ENCODE measurements at places on chromosomes 2 and 18.

DNA sequence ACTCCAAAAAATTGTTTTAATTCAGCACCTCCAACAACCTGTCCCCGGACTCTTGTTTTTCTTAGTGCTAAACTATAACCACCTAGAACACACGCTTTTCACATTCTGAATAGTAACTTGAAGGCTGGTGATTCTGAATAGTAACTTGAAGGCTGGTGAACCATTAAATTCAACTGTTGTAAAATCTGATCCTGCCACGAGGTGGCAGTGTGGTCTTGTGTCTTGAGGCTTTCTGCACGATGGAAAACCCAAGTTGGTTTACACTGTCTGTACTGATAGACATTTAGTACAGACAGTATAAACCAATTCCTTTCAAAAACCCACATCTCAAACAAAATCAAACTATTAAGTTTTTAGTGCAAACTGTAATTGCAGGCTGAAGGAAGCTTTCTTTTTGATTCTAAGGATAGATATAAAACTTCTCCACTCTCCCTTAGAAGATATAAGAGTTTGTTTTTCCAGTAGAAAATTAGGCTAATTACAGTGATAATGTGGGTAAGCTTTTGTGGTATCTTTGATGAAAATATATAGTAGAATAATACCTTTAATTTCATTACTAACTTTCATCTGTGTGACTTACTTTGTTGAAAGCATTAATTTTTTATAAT, 57.6 kb downstream of the VAPA start:
- peak; percentile 89 for DNase-seq

DNA sequence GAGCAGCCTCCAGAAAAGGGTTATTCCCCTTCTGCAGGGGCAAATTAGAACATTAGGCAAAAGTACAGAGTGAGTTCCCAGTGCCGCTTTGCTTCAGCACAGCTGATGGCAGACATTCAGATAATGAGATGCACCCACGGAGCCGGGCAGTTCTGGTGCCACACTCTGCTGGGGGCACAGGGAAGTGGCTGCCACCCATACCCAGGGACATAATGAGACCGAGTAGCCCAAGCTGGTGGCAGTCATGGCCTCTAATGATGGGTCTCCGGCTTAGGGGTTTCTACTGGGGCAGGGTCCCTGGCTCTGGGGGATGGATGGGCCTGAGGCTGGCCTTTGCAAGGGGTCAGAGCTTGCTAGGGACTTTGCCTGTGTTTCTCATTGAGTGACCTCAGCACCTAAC, 26.2 kb downstream of the GLI2 start:
- DNase-seq = no peak

GRCh38 chr2:183019718-183020442, 18.4 kb downstream of the NCKAP1 start:
- DNase-seq = no peak

DNA sequence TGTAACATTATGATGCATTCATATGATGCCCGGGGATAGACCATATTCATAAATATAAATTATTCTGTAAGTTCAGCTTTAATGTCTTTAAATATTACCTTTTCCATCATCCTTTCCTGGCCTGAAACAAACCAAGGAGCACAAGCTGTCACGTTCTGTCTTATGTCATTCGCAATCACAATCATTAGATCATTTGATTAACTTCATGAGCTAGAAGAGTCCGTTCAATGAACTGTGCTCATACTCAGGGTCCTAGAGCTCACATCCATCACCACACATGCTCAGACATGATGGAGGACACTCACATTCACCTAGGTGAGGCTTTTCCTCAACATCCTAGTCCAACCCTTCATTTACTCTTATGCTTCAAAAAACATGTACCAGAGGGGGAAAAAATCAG, 599.0 kb upstream of the ID2 start:
- DNase-seq = no peak

- no peak for DNase-seq
Observed at GRCh38 chr2:75431276-75431675, 129.5 kb downstream of the EVA1A start.

- peak; percentile 57 for DNase-seq
Observed at GRCh38 chr18:58605027-58606020, 23.6 kb downstream of the ALPK2 start.

- DNase-seq = no peak
Observed at GRCh38 chr2:177052471-177052870, 160.1 kb upstream of the HNRNPA3 start.

- DNase-seq = no peak
Observed at GRCh38 chr2:236125541-236125940, 42.6 kb downstream of the GBX2 start.

All from fibroblast of villous mesenchyme (primary cell).